ENCODE measurements at places on chromosomes 2 and 18.

GRCh38 chr18:48374423-48375149 is 34.6 kb downstream of the ZBTB7C start:
- no peak for DNase-seq

- no peak for DNase-seq
Observed at GRCh38 chr18:42392416-42392815, 437.4 kb downstream of the PIK3C3 start.

DNA sequence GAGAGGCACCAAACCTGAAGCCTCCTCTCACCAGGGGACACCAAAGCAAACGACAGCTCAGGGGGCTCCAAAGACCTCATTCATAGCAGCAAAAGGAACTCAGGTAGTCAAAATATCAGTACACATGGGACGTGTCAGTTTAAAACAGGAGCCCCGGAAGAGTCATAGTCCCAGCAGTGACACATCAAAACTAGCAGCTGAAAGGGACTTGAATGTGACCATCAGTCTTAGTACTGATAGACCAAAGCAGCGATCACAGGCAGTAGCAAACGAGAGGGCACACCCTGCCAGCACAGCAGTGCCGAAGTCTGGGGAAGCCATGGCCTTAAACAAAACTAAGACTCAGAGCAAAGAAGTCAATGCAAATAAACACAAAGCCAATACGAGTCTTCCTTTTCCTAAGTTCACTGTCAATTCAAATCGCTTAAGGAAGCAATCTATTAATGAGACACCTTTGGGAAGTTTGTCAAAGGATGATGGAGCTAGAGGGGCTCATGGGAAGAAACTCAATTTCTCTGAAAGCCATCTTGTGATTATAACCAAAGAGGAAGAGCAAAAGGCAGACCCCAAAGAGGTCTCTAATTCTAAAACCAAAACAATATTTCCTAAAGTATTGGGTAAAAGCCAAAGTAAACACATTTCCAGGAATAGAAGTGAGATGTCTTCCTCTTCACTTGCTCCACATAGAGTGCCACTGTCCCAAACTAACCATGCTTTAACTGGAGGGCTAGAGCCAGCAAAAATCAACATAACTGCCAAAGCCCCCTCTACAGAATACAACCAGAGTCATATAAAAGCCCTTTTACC is 1.2 kb downstream of the GALNT5 start:
- no peak for DNase-seq

DNA sequence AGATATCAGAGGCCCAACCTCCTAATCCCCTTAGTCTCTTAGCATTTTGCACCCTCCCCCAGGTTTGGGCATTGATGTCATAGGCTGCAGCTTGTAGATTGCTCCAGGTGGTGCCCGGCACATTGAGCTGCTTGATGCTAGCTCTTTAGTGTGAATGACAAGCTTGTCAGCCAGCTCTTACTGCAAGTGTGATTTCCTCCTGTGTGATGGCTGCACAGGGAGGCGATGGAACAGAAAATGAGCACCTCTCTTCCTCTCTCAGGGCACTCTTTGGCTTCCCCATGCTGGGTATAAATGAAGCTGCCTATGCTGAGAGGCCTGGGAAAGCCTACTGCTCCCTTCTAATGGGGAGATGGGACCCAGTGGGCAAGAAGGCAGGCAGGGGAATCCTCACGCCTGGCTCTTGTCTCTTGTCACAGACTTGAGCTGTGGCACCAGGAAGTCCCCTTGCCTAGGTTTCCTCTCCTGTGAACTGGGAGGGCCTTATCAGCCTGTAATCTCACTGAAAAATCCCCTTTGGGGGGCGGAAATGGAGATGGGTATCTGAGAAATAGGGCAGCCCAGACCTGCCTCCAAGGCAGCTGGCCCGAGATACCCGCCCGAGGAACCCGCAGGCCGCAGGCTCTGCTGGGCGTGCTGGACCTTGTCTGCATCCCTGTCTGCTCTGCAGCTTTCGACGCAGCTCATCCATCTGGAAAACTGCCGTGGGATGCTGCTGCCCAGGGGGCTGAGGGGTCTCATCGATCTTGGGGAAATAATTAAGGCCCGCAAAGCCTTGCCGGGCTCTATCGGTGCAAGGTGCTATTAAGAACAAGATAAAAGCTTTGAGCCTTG is 163.5 kb upstream of the CXCR4 start:
- peak; percentile 38 for DNase-seq

GRCh38 chr2:71974846-71975245 is 172.8 kb downstream of the CYP26B1 start:
- DNase-seq = no peak

DNA sequence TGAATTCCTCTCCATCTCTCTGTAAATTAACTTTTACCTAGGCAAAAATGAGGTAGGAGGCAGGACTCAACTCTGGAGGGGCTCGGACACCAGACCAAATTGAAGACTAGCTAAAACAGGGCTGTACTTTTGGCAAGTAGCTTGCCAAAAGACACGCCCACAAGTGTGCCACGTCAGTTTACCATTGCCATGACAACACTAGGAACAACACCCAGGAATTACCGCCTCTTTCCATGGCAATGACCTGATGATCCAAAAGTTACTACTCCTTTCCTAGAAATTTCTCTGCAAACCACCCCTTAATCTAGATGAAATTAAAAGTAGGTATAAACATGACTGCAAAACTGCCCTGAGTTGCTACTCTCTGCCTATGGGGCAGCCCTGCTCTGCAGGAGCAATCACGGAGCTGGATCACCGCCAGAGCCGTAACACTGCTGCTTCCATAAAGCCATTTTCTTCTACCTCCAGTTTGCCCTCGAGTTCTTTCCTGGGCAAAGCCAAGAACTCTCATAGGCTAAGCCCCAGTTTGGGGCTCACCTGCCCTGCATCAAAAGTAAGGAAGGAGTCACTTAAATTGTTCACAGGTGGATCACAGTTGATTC is 66.0 kb upstream of the FAM136A start:
- DNase-seq = no peak

DNA sequence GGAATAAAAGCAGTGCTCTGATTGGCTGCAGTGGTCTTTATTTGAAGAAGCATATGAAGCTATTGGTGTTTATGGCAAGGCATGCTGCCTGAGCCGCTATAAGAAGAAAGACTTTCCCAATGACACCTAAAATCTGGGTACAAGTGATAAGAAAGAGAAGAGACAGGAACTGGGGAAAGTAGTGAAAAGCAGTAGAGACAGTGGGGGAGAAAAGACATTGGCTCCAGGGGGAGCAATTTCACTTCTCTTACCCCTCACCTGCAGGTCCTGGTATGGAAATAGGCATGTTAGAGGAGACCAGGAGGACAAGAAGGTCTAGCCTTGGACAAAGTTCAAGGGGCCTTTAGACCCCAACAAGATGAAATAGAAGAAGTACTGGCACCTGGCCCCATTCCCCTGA is 47.1 kb downstream of the PLCL1 start:
- no peak for DNase-seq

DNA sequence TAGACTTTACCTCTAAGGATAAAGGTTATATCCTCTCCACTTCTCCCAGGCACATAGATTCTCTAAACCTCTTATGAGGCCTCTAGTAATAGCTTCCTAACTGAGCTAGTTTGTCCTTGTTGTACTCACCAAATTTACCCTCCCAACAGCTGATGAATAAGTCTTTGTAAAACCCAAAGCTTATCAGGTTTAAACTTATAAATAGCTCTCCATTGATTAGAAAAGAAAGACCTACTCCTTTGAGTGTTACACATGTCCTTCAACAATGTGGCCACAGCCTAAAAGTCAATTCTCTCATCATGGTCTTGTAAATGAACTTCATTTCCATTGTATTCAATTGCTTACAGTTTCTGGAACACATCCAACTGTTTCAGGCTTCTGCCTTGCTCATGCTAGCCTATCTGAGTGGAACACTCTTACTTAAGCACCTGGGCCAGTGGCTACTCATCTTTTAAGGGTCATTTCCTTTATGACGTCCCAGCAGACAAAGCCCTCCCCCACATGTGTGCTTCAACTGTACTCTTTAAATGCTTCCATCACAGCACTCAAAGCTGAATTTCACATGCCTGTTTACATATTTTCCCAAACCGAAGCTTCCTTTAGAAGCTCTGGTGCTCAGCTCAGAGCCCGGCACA is 131.6 kb downstream of the CDH2 start:
- no peak for DNase-seq

GRCh38 chr2:9914384-9915065 is 37.0 kb upstream of the GRHL1 start:
- no peak for DNase-seq

DNA sequence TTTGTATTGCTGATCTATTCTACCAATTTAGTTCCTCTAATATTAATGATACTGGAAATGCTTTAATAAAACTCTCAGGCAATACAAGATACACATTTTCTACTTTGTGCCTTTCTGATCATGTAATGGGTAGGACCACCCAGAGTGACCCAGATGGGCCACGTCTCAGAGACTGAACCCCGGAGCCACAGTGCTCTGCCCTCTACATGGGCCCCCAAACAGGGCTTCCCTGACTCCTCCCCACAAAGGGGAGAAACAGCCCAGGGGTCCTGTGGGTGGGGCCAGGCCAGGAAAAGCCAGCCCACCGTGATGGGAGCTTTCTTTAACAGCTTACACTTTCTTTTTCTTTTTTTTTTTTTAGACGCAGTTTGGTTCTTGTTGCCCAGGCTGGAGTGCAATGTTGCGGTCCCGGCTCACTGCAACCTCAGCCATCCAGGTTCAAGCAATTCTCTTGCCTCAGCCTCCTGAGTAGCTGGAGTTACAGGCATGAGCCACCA is 18.4 kb downstream of the HDAC4 start:
- DNase-seq = no peak

DNA sequence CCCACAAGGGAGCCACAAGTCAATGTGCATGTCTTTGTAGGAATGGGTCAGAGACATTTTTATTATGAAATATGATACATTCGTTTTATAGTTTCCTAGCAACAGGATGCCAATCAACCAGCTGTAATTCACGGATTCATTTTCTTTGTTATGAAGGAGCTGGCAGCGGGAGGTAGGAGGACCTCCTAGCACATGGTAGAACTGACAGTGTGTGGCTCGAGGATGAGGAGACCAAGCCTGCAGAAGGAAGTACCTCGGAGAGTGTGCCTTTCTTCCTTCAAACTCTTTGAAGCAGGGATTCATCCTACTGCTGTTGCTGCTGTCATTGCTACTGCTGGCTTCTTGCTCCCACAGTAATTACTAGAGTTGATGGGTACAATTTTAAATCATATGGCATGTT is 504.8 kb upstream of the KLHL29 start:
- no peak for DNase-seq

GRCh38 chr2:17470855-17471641 is 47.2 kb downstream of the RAD51AP2 start:
- DNase-seq = no peak

- DNase-seq = no peak
Observed at GRCh38 chr2:36333350-36334012, 22.1 kb upstream of the CRIM1 start.

DNA sequence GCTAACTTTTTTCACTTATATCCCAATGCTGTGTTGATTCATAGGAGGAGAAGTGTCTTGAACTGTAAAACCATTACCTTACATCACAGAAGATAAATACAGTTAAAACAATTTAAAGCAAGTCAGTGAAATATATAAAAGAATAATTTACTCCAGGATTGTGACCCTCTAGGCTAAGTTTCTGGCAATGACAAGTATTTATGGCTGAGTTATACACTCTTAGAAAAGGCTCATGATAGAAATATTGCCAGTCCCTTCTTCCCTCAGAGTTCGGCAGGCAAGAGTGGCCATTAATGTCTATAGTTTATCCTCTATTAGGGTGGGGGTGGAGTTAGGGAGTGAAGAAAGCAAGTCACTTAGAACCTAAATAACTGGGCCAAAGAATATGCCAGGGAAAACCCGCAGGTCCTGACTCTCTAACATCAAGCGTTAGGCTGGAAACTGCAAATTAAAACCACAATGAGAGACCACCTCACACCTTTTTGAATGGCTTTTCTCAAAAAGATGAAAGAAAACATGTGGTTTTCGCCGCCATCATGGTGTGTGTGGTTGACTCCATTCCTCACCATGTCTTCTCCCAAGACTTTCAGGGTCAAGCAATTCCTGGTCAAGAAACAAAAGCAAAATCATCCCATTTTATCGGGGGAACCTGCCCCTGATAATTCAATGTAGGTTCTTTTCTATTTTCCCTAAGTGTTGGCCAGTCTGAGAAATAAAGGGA is 69.3 kb downstream of the CD226 start:
- no peak for DNase-seq

GRCh38 chr2:161208527-161209139 is 48.4 kb downstream of the TANK start:
- no peak for DNase-seq

- DNase-seq = no peak
Observed at GRCh38 chr2:83971547-83971946, 487.5 kb downstream of the SUCLG1 start.

- no peak for DNase-seq
Observed at GRCh38 chr18:63192885-63193349, 126.7 kb downstream of the BCL2 start.

DNA sequence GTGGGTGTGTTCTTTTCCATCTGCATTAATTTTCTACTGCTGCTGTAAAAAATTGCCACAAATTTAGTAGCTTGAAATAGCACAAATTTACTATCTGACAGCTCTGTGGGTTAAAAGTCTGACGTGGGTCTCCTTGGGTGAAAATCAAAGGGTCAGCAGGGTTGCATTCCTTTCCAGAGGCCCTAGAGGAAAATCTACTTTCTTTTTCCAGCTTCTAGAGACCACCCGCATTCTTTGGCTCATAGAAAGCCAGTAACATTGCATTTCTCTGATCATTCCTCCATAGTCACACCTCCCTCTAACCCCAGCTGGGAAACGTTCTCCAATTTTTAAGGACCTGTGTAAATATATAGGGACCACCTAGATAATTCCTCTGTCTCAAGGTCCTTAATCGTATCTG is 128.8 kb downstream of the ATL2 start:
- no peak for DNase-seq

DNA sequence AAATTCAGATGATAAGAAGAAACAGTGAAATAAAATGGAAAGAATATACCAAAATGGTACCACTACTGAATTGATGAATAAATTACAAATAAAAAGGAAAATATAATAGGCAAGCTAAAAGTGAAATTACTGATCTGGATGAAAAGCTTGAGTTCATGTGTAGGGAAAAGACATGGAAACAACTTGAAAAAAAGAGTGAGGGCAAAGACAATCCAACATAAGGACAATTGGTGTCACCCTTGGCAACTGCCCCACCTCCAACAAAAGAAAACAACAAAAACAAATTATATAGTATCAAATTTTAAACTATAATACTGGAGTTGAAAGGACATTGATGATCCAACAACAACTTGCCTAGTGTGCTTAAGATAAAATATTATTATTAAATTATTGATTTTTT is 37.6 kb downstream of the PPP1R1C start:
- DNase-seq = no peak

DNA sequence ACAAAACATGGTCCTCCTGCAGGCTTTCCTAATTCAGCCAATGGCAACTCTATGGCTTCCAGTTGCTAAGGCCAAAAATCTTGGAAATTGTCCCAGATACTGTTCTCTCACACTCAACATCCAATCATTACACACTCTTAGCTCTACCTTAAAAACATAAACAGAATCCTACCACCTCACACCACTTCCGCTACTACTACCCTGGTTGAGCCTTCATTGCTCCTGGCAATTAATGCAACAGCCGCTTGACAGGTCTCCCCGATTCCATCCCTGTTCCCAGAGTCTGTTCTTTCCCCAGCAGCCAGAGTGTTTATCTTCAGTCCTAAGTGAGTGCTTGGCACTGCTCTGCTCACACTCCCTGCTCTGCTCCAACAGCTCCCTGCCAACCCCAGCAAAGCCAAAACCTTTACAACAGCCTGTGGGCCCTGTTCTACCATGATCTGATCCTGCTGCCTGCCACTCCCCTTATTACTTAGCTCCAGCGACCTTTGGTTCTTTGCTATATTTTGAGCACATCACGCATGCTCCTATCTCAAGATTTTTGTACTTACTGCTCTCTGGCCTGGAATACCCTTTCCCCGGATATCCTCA is 67.5 kb upstream of the AMMECR1L start:
- DNase-seq = no peak
